Stimulated activated naive CD4-positive, alpha-beta T cell treated with Interleukin-2 at 50 U/mL for 16 hours (primary cell): ENCODE measurements at places on chromosomes 6 and 20.

DNA sequence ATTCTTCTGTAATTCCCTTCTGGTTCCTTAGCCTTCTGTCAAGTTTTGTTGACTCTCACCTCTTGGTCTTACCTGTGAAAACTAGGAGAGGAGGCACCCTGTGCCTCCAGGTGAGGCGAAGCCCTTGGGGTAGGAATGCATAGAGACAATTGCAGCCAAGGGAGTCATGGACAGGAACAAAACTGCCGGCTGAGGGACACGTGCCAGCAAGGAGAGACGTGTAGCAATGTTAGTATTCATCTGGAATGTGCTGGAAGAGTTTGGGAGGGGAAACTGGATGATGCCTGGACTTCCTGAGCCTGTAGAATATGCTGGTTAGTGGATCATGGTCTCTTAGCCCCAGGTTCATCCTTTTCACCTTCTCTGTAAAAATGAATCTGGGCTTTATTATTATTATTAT is 3.9 kb upstream of the TIAM2 start:
- DNase-seq = no peak

DNA sequence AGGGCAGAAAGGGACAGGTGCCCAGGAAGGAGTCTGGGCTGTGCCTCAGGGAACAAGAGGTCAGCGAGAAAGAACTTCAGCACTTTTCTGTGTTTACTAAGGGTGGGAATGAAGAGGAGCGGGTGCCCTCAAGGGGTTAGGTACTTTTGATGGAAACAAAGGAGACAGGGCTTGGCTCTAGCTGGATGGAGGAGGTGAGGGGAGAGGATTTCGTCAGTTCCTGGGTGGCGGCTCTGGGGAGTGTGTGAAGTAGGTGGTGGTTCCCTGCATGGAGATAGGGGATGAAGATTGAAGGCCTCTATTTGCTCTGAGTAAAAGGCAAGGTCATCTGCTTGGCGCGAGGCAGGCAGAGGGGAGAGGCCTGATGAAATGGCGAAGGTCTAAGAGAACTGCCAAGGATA is 40.0 kb upstream of the ANKRD60 start:
- no peak for DNase-seq

- DNase-seq = no peak
Observed at GRCh38 chr6:147245693-147246092, 41.5 kb downstream of the STXBP5 start.

DNA sequence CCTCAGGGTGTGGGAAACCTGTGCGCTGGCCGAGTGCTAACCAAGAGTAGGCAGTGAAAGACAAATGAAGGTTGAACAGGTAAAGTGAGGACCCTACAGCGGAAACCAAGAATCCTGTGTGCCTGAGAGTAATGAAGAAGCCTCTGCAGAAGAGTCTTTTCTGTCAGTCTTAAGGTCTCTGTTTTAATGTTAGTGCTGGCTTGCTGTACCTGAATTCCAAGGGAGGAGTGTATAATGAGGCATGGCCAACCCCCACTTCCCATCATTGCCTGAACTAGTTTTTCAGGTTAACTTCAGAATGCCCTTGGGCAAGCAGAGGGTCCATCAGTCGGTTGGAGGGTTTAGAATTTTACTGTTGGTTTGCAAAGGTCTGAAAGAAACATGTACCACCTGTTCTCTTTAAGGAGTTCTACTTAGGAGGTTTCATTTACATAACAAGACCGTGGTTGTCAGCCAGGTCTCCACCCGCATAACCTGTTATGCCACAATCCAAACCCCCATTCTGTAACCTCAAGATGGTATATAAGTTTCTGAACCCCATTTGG is 589 bp upstream of the PDCD2 start:
- no peak for DNase-seq

- no peak for DNase-seq
Observed at GRCh38 chr6:52536424-52536916, 40.4 kb downstream of the TRAM2 start.

- DNase-seq = peak; percentile 29
Observed at GRCh38 chr6:136593748-136594490, 43.7 kb upstream of the MAP7 start.

GRCh38 chr6:93219447-93219846 is 199.9 kb downstream of the EPHA7 start:
- DNase-seq = no peak

- no peak for DNase-seq
Observed at GRCh38 chr6:144361016-144361415, 75.9 kb downstream of the UTRN start.

- DNase-seq = no peak
Observed at GRCh38 chr6:161544801-161545480, 271.1 kb upstream of the AGPAT4 start.

DNA sequence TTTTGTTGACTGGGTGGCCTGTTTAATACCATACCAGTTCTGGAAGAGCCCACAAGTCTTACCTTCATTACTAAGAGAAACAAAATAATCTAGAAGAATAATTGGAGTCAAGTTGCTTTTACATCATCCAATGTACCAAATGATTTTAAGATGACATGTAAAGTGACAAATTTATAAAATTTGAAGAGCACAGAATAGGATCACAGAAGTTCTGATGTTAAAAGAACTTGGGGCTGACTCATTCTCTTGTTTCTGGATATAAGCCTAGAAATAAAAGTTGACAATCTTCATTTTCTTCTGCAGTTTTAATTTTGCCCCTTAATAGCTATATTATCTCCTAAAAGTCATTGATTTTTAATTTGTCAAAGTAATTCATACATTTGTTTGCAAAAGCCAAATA is 317.5 kb upstream of the MARCKS start:
- DNase-seq = no peak

DNA sequence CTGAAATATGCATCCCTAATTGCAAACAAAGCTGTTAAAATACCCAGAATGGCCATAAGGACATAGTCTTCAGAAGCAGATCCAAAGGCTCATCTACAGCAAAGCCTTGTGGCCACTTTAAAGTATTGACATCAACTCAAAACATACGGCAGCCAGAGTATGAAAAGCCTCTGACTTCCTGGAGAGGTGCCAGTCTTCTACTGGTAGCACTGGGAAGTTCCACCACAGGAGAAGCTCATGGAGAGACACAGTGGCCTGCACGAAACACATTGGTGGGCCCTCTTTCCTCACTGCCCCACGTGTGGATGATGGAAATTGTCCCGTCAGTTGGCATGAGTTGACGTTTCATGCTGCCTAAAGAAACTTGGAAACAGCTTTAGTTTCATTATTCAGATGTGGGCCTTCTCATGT is 202.6 kb upstream of the HEY2 start:
- DNase-seq = no peak

DNA sequence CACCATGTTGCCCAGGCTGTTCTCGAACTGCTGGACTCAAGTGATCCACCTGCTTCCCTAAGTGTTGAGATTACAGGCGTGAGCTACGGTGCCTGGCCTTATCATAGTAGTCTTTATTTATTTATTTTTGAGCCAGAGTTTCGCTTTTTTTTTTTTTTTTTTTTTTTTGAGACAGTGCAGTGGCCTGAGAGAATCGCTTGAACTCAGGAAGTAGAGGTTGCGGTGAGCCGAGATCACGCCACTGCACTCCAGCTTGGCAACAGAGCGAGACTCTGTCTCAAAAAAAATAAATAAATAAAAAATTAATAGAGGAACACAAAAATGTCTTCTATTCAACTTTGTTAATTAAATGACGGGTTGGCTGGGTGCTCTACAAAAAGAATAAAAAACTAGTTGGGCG is 12.9 kb downstream of the MAPRE1 start:
- no peak for DNase-seq

DNA sequence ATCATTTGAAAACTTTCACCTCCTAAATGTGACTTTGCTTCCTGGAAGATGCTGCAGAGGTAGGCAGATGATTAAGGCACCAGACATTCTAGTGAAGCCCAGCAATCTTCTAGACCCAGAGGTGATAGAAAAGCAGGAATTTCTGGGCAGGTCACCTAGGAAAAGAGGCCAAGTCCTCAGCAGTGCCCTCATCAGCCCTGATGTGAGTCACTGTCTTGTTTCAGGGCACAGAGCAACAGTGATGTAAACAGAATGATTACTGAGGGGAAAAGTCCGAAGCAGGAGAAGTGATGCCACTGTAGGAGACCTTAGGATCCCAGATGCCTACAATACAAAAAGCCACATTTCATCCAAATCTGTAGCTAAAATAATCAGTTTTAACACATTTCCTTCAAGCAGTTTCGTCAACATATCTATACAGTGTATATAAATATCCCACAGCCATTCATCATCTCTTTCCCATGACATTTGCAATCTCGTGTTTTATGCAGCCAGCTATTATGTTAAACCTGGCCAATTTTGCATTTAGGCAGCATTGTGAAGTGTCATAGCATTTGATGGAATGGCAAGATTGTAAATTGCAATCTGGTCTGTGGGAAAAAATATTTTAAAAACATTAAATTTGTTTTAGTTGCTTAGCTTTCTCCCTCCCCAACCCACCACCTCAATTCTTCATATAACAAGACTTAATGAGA is 401.2 kb upstream of the RNF217 start:
- DNase-seq = no peak

GRCh38 chr6:43334466-43335095 is 26.0 kb upstream of the CRIP3 start:
- DNase-seq = no peak

- no peak for DNase-seq
Observed at GRCh38 chr20:37713396-37713795, 19.6 kb downstream of the CTNNBL1 start.

DNA sequence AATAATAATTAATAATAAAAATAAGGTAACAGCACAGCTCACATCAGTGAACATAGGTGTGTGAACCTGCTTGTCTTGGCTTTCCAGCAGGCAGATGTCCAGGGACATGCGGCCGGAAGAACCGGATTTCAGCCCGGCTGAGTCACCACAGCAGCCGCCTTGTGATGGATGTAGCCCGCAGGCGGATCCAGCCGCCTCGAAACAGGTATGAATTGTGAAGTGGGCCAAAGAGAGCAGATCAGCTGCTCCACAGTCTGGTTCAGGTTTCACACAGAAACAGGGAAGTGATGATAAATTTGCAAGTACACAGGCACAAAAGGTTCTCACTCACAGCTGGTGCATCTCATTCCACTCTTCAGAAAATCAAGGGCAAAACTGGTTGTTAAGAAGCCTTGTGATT is 55.1 kb downstream of the ID4 start:
- no peak for DNase-seq

DNA sequence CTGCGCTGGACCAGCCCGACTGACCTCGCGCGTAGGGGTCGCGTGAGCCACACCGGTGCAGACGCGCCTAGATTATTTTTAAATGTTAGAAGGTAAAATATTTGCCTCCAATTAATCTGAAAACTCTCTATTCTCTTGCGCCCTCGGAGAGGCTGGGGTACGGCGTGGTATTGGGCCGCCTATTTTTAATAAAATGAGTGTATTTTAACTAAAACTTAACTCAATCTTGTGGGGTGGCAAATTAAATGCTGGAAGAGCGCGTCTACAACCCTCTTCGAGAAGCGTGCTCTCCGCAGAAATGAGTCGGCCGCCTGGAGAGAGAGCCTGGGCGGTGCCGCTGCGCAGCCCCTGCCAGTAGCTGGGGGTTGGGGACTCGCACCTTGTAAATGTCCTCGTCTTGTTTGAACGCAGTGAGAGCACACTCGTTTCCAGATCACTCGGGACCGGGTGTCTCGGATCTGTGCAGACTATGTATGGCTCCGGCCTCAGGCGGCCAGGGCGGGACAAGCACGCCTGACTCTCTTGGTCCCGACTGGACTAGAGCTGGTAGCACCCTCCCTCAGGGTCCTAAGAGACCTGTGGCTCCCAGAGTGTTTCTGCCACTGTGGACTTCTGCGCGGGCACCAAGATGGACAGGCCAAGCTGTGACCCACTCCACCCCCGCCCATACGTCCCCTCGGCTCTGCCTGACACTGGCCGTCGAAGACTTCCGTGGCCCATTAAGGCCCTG is 2.0 kb upstream of the MAFB start:
- DNase-seq = no peak

- no peak for DNase-seq
Observed at GRCh38 chr20:8148501-8148900, 16.4 kb downstream of the PLCB1 start.

DNA sequence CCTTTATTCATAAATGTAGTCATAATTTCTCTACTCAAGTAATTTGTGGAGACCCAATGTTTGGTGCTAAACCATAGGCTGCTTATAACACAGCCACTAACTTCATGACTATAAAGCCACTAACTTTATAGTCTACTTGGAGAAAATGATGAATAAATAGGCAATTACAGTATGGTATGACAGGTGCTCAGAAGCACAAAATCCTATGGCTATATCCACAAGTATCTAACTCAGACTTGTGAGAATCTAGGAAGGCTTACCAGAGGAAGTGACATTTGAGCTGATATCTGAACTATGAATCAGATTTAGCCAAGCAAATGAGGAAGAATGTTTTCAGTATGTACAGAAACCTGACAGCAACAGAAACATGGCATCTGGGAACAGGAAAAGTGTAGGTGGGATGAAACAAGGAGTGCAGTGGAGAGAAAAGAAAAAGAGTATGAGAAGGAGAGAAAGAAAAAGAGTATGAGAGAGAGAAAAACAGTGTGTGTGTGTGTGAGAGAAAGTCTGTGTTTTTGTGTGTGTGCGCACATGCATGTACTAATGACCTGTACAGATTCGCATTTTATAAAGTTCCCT is 59.9 kb downstream of the REV3L start:
- DNase-seq = no peak
